Fibroblast of pulmonary artery (primary cell): ENCODE measurements at places on chromosomes 7 and 10.

GRCh38 chr7:97005183-97006054 lies at the start of gene DLX6:
Gene DLX6, plus strand, starts transcription at chr7:97005553. Its CDS starts 425 bp downstream, at chr7:97005978.
- peak; percentile 13 for DNase-seq

- peak; percentile 84 for DNase-seq
Measured at GRCh38 chr10:58475322-58476277, 37.1 kb upstream of the BICC1 start.

DNA sequence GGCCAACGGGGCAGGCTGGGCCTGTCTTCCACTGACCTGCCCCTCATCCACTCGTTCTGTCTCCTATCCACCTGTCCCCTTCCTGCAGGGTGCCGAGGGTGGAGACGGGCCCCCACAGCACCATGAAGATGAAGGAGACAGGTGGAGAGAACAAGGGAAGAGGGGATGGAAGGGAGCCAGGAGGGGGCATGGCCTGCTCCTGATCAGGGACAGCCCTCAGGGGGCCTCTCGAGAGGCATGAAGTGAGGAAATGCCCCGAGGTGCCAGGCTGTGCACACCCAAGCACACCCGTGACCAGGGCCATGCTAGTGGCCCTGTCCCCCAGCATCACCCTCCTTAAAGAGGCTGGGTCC lies 111.2 kb downstream of the ZMIZ1 start:
- DNase-seq = no peak

- DNase-seq = peak; percentile 39
Measured at GRCh38 chr10:91745090-91745831, 53.0 kb upstream of the TNKS2 start.

- DNase-seq = no peak
Measured at GRCh38 chr10:71347587-71348395, 28.7 kb downstream of the SLC29A3 start.

GRCh38 chr10:48890888-48891850 lies 48.5 kb downstream of the LRRC18 start:
- peak; percentile 6 for DNase-seq

DNA sequence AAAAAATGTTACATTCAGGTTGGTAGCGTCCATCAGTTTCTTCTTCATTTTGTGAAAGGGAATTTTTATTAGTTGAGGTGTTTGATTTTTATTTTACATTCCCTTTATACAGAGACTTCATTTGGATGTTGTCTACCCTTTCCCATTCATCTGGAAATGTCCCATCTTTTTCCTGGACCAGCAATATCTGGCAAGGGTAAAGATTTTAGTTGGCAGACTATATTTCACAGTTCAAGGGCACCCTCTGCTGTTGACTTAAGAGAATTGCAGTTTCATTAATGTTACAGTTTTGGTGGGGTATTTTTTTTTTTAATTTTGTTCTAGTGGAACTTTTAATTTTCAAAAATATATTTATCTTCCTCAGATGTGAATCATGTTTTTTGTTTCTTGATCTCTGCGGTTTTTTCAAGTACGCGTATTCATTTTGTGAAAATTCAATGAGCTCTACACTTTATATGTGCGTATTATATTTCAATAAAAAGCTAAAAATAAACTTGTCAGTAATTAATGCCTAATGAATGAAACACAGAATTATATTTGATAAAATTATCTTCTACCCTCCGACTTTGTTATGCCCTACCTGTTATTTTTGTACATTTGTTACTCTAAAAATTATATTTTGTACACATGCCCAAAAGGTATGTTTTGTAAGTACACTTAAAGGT lies 97.9 kb upstream of the KLF14 start:
- DNase-seq = peak; percentile 78

- DNase-seq = no peak
Measured at GRCh38 chr7:154767142-154767541, 235.8 kb downstream of the PAXIP1 start.

DNA sequence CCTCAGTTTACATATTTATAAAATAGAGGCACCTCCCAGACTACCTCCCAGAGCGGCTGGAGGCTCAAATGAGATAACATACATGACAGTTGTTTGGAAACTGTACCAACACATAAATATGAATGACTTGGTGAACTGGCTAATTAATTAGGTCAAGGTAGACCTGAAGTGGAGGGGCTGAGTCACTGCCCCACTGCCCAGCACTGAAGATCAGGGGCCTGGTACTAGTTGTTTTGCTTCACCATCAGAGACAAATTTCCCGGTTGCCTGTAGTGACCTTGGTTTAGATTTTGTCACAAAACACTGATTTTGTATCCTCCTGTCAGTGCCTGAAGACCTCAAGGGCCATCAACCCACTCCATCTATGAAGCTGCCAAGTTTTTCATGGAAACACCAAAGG lies 41.8 kb downstream of the JAZF1 start:
- no peak for DNase-seq

DNA sequence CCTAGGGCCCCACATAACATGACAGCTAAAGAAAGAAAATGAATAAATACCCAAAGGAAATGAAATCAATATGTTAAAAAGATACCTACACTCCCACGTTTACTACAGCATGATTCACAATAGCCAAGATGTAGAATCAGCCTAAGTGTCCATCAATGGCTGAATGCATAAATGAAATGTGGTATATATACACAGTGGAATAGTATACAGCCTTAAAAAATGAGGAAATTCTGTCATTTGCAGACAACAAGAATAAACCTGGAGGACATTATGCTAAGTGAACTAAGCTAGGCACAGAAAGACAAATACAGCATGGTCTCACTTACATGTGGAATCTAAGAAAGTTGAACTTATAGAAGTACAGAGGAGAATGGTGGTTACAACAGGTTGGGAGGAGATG lies 102.9 kb downstream of the ST8SIA6 start:
- no peak for DNase-seq

DNA sequence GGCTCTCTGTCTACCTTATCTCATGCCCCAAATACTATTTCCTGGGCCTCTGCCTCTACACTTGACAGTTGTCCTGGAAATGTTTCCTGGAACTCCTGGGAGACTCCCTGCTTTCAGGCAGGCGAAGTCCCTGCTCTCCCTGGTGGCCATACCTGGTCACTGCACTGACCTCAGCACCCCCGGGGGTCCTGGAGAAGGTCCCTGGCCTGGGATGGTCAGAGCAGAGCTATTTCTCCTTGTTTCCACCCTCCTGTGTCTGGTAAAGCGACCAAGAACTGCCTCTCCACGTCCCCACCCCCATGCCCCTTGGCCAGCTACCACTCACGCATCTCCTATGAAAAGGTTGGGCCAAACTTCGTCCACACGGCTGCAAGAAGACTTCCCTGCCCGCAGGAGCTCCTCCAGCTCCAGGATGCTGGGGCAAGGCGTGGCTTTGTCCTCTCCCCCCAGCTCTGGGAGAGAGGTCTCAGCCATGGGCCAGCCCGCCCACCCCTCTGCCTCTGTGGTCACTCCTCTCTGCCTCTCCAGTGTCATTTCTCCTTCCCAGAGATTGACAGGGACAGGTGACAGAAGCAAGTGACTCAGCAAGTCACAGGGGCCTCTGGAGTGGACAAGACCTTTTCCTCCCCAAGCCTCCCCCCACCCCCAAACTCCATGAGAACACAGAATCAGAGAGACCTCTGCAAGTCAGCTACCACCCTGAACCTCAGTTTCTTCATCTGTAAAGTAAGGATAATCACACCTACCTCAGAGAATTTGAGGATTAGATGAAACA lies 2.6 kb upstream of the SAMD8 start:
- peak; percentile 31 for DNase-seq

GRCh38 chr7:156956727-156957126 lies 7.2 kb downstream of the NOM1 start:
- DNase-seq = no peak

DNA sequence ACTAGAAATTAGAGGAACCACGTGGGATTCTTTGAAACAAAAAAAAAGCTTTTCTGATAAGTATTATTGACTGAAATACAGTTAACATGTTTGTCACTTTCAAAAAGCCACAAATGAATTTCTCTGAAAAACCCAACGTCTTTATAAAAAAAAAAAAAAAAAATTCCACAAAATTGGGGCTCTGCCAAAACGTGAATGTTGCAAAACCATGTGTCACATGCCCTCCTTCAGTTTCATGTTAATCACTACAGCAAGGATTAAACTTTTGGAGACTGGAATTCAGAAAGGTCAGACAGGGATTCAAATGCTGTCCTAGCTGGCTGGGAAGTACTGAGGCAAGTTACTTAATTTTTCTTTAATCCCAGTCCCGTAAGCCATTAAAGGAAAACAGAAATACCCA lies 278.0 kb upstream of the KLF14 start:
- peak; percentile 92 for DNase-seq

DNA sequence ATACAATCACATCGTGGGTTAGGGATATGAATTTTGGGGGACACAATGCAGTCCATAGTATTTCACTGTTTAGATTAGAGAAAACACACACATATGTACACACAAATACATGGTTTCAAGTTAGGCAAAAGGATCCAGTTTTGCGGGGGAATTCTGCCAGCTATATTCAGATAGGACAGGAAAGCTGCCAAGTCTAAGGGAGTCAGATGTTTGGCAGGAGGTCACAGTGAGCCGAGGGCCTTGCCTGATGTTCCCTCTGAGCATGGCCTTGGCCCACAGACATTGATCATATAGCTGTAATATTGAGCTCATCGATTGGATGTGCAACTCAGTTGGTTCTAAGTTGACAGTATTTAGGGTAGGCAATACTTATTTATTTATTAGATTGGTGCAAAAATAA lies 122.8 kb downstream of the ADRA2A start:
- no peak for DNase-seq

- DNase-seq = no peak
Measured at GRCh38 chr7:148588670-148589131, 1.9 kb upstream of the C7orf33 start.

GRCh38 chr7:140310337-140311002 lies 87.9 kb downstream of the SLC37A3 start:
- DNase-seq = no peak

GRCh38 chr10:43395571-43396060 lies 13.4 kb downstream of the HNRNPF start:
- peak; percentile 17 for DNase-seq

DNA sequence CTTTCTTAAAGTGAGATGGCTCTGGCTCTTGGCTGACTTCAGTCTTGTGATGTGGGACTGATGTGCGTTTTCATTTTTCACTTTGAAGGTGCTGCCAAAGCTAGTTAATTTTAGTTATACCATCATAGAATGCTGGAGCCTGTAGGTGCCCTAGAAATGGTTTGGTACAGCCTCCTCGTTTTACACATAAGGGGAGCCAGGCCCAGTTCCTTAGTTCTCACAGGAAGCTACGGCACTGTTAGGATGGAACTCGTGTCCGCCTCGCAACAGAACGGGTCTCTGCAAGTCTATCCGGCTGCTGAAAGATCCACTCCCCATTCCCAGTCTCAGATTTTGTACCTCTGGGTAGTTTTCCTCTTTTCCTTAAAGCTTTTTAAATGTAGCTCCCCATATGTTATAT lies 173.2 kb upstream of the PRPS1L1 start:
- DNase-seq = no peak

DNA sequence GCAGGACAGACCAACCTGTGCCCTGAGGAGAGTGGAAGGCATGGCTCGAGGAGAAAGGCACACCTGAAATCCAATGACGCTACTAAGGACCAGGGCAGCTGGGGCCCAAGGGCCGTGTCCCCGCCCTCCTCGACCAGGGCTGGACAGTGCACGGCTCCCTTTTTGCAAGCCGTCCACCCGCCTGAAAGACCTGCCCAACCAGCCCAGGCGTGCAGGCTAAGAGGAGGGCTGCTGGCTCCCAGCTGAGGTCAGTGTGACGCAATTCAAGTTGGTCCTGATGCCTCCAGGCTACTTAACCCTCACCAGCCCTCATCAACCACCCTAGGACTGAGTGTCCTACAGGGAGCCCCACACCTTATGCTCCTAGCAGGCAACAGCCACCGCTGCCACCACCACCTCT lies 69.3 kb downstream of the DLG5 start:
- DNase-seq = no peak

DNA sequence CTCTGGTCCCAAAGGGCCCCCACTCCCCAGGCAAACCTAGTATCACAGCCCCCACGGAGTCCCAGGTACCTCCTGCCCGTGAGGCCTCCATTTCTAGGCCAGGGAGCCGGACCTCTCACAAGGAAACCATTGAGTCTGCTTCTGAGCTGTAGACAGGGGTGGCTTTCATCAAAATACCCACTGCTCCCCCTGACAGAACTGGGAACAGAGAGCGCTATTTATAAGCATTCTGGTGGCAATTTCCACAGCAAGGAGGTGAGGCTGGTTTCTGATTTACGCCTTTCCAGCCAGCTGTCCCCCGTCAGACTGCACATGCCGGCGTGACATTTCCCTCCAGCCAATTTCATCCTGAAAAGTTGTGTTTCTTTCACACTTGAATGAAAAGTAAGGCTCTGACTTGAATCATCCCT lies 407.5 kb upstream of the PRKCQ start:
- no peak for DNase-seq

DNA sequence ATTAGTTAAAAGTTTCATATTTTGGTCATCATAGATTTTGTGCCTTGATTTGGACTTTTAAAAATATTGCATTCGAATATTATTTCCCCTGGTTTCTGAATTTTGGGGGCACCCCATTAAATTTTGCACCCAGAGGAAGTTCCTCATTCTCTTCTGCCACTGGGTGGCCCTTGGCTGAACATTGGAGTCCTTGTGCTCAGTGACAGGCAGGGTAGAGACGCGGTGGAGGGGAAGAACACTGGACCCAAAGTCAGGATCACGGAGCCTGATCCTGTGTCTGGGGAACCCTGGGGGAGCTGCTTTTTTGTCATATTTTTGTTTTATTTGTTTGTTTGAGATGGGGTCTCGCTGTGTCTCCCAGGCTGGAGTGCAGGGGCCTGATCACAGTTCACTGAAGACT lies 74.7 kb downstream of the MKI67 start:
- no peak for DNase-seq

DNA sequence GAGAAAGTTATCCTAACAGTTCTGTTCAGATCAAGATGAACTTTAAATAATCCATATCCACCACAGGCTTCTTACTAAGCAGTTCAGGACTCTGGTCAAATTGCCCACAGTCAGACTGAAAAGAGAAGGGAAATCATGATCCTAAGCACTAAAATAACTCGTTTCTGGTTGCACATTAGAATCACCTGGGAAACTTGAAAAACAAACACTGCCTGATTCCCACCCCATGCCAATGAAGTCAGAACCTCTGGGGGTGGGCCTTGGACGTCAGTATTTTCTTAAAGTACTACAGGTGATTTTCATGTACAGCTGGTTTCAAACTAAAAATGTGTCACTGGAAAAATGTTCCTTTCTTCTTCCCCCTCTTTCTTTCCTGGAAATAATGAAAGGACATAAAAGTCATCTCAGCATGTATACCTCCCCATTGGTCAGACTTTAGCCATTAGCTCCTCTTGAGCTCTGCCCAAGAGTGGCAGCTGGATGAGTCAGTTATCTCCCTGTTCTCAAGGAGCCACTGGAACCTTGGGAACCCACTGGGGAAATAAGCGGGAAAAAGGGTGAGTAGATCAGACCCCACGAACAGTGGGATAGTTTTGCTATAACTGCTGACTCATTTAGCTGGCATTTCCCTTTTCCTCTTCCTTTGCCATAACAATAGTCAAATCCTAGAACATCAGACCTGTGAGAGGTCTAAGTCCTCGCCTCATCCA lies 75.3 kb upstream of the IL6 start:
- DNase-seq = peak; percentile 87

DNA sequence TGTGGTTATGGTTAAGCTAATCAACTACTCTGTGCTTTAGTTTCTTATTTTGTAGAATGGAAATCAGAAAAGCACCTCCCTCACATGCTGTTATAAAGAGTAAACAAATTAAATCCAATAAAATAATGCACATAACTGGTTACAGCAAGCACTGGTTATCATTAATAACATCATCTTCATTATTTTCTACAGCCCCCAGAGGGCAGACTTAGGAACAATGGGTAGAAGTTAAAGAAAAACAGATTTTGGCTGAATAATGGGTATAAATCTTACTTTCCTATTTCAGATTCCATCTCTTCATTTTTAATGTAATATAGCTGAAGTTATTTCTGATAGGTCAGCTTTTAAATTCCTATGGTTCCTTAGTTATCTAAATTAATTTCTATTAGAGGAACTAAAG lies 126.5 kb downstream of the DOCK4 start:
- peak; percentile 44 for DNase-seq
